ENCODE measurements at places on chromosomes 4 and X.

GRCh38 chrX:118496763-118497079 lies 1.1 kb downstream of the DOCK11 start:
- DNase-seq = no peak

- DNase-seq = no peak
Observed at GRCh38 chr4:16991450-16991849, 93.0 kb upstream of the LDB2 start.

GRCh38 chr4:59704616-59705015 lies 1495.5 kb upstream of the ADGRL3 start:
- DNase-seq = no peak

DNA sequence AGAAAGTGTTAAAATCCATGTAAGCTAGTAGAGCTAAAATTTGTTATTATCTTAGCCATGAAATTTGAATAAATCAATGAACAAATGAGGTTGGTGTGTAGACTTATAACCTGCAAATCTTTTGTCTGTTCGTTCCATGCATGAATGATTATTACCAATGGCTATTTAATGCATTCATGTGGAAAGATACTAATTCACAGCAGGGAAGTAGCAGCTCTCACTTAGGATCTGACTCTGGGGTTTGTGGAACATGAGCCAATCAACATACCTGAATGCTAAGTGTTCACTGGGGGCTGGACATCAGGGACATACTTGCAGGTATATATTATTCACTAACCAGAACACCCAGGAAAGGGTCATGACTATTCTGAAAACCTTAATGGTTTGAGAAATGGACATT lies 444.1 kb downstream of the STIM2 start:
- no peak for DNase-seq

DNA sequence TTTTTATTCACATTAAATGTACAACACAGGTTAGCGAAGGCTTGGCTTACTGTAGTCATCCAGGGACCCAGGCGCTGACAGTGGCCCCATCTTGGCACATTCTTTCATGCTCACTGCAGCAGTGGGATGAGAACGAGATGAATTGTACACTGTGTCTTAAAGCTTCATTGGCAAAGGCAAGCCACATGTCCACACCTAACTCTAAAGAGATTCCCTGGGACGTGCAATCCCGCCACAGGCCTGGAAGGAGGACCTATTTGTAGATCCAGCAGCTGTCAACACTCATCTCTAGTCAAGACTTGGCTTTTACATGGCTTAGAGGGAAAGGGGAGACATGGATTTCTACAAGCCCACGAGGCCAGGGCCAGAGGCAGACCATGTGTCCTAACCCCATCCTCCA lies 16.1 kb upstream of the CXCR3 start:
- DNase-seq = no peak

DNA sequence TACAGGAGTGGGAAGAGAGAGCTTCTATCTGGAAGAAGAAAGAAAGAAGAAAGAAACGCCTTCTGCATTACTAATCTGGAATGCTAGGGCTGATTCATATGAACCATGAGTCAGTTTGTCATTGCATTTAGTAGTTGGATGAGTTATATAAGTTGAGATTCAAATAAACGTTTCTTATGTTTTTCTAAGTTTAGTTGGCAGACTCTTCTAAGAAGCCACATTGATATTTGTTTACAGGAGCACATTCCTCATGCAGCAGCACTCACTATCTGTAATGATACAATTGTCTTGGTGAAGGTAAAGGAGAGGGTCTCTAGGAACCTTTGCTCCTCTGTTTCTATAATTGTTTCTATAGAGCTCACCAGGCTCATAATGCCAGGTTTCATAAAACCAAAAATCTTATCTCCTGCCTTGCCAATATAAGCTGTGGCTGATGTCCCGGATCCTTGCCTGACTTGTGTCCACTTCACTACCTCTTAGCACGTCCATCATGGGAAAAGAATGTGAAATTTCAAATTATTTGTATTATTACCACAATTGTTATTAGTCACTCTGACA lies 39.5 kb downstream of the HOPX start:
- DNase-seq = no peak

GRCh38 chr4:113587156-113587555 lies 174.4 kb downstream of the CAMK2D start:
- DNase-seq = no peak

DNA sequence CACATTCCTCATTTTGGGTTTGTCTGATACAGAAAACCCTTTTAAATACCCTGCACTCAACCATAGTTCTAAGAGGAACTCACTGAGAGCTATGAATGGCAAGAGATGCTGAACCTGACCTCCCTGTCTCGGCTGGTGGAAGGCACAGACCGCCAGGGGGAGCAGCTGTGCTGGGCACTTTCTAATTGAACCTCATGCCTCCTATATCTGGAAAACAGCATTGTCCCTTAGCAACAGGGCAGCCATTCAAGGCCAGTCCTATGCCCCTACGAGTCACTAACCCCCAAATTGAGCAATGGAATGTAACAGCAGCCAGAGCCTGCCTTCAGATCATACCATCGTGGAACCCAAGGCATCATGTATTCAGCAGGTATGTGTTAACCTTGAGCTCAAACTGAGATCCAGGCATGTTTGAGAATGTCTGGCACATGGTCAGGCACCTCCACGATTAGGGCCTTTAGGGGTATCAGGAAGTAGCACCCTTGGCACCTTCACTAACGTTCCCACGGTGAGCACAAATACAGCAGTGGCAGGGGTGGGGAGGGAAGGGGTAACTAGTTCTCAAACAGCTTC lies 5.1 kb downstream of the USP27X start:
- peak; percentile 9 for DNase-seq

DNA sequence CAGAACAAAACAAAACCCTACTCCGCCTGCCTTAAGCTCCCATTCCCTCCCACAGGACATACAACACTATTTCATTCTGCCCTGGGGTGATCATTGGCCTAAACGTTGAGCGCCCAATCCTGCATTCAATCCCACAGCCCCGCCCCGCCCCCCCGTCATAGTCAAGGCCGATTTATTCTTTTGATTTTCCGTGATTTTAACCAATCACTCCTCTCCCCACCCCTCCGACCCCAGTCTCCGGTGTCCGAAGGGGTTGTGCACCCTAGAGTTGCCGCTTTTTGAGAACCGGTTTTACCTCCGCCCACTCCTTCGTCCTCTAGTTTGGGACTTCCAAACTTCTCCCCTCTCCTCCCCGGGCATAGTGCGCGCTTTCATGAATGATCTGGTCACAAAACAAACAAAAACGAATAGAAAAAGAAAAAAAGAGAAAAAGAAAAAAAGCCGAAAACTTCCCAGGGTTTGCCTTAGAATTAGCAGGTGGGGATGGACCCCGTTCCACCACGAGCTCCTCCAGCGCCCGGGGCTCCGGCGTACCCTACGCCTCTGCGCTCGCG lies 446 bp upstream of the UBE2A start:
- DNase-seq = no peak

DNA sequence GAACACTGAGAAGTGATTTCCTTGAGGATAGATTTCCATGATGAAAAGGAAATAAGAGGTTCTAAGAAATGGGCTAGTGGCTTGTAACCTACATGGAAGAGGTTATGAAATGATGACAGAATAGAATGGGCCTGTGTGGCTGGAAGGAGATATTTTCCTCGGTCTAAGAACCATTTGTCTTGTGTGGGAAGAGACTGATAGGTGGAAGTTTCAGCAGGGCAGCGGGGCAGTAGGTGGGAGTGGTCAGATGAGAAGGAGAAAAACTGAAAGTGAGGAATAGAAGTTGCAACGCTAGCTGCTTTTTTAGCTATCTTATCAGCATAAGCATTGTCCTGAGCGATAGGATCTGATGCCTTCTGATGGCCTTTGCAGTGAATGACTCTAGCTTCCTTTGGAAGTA lies 211.4 kb upstream of the GALNT7 start:
- no peak for DNase-seq

DNA sequence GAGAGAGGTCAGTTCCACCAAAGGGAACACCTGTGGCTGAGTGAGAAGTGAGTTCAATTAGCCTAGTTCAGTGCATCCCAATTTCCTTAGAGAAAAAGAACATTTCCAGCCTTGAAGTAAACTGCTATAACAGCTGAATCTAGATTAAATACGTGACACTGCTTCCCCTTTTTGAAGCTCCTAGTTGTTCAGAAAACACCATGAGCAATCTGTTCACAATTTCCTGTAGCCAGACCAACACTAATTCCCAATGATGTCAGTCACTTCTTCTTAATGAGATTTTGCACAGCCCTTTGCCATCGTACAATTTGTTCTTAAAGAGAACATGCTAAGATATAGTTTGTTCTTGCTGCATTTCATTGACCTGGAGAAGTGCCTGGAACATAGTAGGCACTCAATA lies 144.6 kb upstream of the EDNRA start:
- DNase-seq = no peak

- no peak for DNase-seq
Observed at GRCh38 chr4:94621491-94622080, 136.2 kb upstream of the BMPR1B start.

DNA sequence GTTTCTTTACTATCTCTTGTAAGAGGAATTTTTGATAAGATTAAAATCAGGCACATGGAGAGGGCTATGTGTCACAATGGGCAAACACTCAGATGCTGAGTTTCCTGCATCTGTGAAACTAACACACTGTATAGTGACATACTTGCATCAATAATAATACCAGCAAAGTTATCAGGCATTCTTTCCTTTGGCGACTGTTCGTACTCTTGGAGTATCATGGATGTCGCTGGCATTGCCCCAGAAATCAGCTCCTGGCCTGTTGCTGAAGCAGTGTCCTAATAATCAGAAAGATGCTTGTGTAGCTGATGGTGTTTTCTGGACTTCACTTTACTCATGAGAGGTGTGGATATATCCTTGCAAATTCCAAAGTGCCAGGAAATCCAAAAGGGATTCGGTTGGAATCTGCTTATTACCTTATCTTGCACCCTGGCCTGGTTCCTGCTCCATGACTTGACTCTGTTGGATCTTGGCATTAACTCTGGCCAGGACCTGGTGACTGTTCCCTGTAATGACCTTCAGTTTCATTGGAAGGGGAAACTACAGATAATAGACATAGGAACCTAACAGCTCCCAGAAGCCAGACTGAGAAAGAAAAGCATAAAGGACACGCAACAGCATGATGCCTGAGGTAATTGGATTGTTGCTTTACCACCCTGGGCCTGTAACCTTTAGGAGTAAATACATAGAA lies 762.5 kb upstream of the GRIA3 start:
- DNase-seq = no peak

GRCh38 chrX:13754765-13755164 lies 20.2 kb downstream of the OFD1 start:
- no peak for DNase-seq

DNA sequence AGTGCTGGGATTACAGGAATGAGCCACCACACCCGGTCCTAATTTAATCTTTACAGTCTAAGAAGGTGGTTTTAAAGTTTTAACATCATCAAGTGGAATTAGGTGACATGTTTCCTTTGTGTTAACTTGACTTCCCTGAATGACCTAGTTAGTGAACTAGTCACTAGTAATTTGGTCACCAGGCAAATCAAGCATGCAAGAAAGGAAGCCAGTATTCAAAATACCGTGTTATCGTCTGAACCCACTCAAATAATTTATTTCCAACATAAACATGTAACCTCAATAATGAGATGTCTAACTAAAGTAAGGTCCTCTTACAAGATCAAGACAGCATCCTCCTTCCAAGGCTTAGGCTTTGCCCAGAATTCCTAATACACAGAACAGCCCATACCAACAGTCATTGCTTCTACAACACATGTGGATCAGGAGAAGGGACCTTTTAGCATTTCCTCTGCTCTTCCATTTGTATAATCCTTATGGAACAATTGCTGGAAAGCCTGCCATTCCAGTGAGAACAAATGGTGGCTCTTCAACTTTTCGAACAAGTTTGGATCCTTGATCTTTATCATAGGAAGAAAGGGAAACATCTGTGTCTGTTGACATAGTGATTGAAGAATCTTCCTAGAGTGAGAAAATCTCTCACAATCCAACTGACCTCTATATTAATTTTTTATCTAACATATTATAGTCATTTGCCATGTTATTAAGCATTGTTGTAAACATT lies 97.2 kb downstream of the ANXA3 start:
- no peak for DNase-seq

GRCh38 chr4:5037553-5038551 lies 13.4 kb upstream of the STK32B start:
- DNase-seq = no peak

GRCh38 chrX:66163849-66164411 lies at the start of gene HEPH:
HEPH (plus strand) TSS chrX:66164247; CDS start chrX:66170571, 6,324 bp downstream.
- DNase-seq = no peak

- no peak for DNase-seq
Observed at GRCh38 chrX:8010105-8010504, 82.9 kb upstream of the PNPLA4 start.

GRCh38 chrX:115583496-115584004 lies 22.6 kb downstream of the PLS3 start:
- DNase-seq = no peak

GRCh38 chr4:111530446-111530845 lies 614.8 kb upstream of the FAM241A start:
- DNase-seq = no peak

DNA sequence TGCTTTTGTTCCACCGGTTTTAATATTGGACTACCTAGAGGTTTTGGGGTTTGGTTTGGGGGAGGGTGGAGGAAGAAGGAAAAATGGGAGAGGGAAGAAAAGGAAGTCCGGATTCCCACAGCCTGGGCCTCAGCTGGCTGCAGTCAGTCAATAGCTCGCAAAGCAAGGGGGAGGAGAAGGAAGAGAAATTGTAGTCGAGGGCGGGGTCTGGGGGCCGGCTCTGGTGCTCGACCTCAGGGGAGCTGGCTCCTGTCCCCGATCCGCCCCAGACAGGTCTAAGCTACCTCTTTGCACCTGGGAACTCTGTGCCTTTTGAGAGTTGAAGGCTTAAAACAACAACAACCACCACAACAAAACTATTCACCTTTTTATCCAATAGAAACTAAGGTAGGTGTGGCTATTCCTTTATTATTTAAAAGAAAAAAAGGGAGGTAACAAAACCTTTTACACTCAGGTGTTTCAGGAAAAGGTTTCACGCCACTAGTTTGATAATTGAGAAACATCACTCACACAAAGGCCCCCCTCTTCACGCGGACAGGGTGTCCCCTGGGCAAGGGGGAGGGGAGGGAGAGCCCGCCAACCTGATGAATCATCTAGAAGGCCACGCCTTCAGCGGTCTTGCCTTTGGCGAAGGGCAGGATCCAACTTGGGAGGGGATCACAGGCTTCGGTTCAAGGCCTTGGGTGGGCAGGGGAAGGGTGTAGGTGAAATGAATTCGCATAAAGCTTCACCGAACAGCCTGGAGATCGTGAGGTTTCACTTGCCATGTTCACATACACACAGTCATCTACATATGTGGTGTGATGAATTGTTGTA lies 1.6 kb upstream of the LNX1 start:
- no peak for DNase-seq

GRCh38 chr4:25031077-25031621 lies 403 bp upstream of the LGI2 start:
- no peak for DNase-seq

- DNase-seq = no peak
Observed at GRCh38 chr4:132328761-132329160, 820.3 kb upstream of the PCDH10 start.

DNA sequence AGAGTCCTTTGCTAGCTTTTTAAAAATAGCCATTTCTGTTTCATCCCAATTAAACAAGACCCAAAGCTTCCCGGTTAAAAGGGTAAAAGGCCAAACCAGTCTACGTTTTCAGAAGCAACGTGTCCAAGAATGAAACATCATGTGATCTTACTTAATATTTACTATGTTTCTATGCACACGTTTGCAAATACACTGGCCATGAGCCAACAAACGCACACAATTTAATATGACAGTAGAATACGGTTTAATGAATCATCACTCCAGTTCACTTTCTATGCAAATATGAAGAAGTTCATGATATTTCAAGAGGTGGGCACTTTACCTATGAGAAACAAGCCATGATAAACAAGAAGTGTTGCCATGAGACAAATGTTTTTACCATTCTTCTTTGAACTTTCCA lies 4.3 kb downstream of the NR0B1 start:
- peak; percentile 53 for DNase-seq
